Motor neuron (in vitro differentiated cells): ENCODE measurements at places on chromosomes 16 and 17.

DNA sequence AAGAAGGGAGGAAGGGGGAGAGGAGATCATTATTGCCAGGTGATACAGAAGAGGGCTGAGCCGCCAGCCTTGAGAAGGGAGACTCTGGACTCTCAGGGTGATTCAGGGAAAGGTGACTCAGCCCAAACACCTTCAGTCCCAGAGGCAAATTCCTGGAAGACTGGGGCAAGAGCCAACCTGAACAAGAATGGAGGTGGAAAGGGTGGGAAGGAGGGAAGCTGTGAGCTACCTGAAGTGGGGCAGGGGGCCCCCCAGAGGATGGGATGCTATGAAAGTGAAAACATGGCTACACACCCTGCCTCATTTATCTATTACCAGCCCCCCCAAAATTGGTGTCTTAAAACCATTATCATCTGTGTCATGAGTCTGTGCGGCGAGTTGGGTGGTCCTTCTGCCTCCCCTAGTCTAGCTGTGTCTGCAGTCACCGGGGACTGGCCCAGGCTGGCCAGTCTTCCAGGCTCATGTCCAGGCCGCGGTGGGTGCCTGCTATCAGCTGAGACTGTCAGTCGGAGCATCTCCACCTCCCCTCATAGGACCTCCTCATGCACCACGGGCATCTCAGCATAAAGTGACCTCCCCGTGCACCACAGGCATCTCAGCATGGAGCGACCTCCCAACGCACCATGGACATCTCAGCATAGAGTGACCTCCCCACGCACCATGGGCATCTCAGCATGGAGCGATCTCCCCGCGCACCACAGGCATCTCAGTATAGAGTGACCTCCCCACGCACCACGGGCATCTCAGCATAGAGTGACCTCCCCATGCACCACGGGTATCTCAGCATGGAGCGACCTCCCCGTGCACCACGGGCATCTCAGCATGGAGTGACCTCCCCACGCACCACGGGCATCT, 3.2 kb upstream of the SLC47A2 start:
- ATAC-seq: no peak

- no peak for ATAC-seq
Observed at GRCh38 chr17:62882284-62882683, 74.2 kb upstream of the MARCHF10 start.

- ATAC-seq: no peak
Observed at GRCh38 chr16:2490190-2491105, 15.5 kb downstream of the TBC1D24 start.

- no peak for ATAC-seq
Observed at GRCh38 chr17:34403006-34403405, 40.0 kb upstream of the CCL1 start.

GRCh38 chr16:11307639-11308492, 26.7 kb upstream of the PRM1 start:
- no peak for ATAC-seq

DNA sequence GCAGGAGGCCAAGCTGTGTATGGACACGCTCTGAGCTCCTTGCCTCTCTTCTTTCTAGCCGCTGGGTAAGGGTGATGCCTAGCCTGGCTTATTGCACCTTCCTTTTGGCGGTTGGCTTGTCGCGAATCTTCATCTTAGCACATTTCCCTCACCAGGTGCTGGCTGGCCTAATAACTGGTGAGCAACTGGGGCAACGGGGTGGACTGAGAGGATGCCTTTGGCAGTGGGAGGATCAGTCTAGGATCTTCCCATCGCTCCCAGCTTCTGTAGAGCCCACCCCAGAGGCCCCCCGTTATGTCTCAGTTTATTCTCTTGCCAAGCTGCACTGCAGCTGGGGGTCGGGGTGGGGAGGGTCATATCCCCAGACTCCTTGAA, 4.4 kb downstream of the G6PC3 start:
- ATAC-seq: no peak

DNA sequence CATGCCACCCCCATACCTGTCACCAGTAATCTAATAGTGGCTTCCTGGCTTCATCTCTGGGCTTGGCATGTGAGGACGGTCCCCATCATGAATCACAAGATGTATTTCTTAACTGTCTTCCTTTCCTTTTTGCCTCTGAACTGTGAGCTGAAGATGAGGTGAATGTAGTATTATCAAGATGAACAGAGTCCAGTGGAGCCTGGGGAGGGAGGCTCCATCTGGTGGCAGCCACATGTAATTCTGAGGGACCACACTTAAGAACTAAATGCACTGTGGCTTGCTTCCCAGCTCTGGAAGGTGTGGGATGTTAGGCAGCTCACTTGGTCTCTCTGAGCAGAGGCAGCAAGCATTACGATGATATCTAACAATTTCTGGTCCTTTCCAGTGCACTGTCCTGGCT, 354.9 kb upstream of the ASIC2 start:
- ATAC-seq: peak; percentile 81

DNA sequence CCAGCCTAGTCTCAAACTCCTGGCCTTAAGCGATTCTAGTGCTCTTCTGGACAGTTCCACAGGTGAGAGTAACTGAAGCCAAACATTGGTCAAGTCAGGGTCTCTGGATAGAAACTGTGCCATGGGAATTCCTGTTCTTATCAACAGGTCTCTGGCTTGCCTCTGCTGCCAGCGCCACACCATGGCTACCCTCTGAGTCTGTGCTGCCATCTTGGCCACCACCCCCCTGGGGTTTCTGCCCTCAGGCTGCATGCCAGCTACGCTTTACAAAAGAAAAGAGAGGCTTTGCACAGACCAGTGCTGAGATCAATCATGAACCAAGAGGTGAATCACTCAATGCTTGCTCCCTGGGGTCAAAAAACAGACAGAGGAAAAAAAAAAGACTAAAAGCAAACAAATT, 24.4 kb upstream of the CREBBP start:
- no peak for ATAC-seq

DNA sequence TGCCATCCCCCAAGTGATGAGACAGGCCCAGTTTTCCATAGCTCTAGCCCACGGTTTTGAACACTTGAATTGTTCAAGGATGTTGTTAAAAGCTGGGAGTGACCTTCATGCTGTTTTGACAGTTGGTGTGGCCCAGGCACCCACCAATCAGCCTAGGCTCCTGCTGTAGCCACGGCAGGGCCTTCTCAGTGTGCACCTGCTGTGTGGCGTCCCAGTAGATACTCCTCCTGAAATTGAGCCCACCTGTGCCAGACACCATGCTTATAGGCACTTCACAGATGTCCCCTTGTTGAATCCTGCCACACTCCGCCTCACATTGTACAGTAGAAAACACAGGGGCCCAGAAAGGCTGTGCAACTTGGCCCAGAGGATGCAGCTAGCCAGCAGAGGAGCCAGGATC, 86.4 kb downstream of the SOCS1 start:
- ATAC-seq: no peak

GRCh38 chr17:17835415-17836249, 1.2 kb downstream of the SREBF1 start:
- peak; percentile 1 for ATAC-seq

- ATAC-seq: peak; percentile 97
Observed at GRCh38 chr16:66670691-66671388, 25.7 kb downstream of the CMTM4 start.

DNA sequence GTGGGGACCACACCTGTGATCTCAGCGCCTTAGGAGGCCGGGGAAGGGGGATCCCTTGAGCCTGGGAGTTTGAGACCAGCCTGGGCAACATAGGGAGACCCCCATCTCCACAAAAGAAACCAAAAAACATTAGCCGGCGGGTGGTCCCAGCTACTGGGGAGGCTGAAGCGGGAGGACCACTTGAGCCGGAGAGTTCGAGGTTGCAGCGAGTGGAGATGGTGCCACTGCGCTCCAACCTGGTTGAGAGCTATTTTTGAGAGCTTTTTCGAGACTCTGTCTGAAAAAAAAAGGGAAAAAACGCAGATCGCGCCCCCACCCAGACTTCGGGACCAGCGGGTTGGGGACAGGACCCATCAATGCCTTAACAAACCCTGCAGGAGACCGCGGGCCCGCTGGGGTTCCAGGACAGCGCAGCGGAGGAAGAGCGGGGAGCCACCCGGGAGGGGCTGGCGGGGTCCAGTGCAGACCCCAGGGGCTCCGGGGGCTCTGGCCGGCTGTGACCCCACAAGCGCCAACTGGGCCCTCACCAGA, 762 bp upstream of the BAIAP3 start:
- ATAC-seq: no peak

DNA sequence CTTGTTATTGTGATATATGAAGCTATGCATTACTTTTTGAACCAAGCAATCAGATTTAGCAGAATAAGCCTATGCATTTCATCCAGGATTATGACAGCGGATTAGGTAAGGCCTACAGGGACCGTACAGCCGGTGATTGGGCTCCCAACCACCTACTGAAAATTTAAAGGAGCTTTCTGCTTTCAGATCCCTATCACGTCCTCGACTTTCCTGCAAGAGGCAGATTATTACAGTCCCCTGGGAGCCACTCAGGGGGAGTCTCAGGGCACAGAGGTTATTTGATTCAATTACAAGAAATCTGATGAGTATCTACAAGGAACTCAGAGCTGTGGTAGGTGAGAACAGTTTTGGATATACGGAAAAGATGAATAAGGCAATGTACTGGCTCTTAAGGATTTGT, 80.7 kb downstream of the HS3ST3B1 start:
- ATAC-seq: no peak
